ENCODE measurements at places on chromosomes 11 and 22.
A peak's percentile ranks its signal among the peaks of the same experiment; 100 is the strongest.

DNA sequence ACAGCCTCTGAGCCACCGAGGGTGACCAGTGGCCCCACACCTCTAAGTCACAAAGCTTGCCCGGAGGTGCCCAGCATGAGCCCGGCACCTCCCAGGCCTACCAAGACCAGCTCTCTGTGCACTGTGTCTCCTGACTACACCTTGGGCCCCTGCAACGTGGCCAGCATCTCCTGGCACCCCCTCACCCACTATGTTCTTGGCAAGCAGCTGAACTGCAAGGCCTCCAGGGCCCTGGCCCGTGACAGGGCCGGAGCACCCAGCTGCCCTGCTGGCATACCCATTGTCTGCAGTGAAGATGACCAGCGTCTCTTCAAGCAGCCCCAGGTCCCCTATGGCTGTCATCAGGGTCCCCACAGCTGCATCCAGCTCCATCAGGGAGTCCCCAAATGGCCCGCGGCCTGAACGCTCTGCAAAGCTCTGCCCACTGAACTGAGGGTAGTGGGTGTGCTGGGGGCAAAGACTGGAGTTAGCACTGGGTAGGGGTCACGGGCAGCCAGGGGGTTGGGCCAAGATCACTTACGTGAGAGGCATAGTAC lies 1.6 kb downstream of the ARSA start:
- DNase-seq, result no peak

- DNase-seq, result no peak
Observed at GRCh38 chr11:11456866-11457265, 103.8 kb upstream of the CSNK2A3 start.

DNA sequence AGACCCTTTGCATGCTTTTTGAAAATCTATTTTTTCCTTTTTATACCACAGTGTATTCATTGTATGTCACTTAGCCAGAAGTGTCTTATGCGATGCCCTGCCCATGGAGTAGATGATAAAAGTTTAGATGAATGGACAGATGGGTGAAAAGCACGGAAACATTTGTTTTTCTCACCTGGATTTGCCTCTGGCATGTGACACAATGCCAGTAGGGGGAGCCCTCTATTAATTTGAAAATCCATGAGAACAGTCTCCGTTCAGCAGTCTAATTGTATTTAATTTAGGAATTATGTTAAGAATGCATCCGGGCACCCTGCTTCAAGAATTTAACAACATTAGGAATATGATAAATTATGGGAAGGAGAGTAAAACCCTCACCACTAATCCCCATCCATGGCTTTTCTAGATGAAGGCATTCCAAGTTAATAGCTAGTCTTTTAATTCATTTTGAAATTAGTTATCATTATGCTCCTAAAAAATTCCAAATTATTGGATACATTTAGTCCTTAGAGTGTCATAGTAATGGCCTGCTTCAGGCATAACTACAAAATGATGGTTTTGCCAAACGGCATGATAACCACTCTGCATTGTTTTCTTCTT lies 55.3 kb upstream of the ALKBH3 start:
- peak; percentile 46 for DNase-seq

DNA sequence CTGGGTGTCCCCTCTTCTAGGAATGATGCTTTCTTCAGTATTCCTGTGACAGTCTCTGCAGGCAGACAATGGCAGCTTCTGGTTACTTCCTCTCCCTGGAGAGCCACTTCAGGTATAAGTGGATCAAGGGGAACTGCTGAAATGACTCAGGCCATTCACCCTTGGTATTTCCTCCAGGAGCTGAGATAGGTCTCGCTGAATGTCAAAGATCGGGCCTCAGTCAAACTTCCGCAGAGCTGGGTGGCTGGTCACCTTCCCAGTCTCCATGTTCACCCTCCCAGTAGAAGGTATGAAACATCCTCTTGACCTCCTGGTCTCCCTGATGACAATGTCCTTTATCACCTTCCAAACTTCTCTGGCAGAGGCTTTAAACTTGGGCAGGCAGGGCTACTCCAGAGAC lies 1.8 kb upstream of the ANKK1 start:
- no peak for DNase-seq

DNA sequence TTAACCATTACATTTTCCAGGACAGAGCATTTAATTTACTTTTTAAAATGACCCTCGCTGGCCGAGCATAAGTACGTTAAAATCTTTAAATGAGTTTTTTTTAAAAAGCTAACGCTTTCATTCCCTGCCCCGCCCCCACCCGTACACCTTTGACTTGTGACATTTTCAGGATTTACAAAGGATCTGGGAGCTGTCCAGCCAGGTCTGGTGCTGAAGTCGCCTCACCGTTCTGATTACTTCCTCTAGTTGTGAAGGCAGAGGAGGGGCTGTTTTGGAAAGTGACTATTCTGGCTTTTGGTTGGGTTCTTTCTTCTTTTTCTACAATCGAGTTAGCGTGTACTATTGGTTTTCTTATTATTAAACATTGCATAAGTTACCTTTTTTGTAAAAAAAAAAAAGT lies 2.9 kb downstream of the C11orf87 start:
- no peak for DNase-seq

- DNase-seq, result peak; percentile 18
Observed at GRCh38 chr11:24697522-24698111, 200.8 kb downstream of the LUZP2 start.

DNA sequence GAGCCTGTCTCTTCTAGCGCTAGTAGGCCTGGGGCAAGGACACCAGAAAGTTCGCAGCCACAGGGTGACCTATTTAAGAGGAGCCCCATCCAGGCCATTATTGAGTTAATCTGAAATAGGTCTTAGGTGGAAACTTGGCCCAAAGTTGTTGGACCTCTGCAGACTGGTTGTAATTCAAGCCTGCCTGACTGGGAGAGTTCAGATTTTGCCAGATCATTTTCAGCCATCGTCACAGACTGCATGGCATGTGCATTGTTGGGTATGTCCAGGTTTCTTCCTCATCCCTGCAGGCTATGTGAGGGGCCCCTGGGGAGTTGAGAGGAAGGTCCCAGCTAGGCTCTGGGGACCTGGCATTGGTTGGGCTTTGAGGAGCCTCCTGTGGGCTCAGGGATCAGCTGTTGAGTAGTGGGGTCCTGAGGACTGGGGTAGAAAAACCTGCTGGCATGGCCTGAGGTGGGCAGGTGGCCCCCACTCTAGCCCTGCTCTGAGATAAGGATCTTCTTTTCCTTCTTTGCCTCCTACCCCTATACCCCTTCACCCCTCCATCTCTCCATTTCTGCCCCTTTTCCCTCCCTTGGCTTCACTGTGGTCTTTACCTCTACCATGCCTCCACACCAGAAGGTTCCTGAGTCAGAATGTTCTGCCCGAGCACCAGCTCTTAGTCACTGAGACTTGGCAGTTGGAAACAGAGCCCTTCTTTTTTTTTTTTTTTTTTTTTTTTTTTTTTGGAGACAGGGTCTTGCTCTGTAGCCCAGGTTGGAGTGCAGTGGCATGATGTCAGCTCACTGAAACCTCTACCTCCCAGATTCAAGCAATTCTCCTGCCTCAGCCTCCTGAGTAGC lies 112.7 kb downstream of the MORC2 start:
- DNase-seq, result peak; percentile 11

GRCh38 chr11:1938343-1939005 lies 8.7 kb upstream of the MRPL23 start:
- no peak for DNase-seq

DNA sequence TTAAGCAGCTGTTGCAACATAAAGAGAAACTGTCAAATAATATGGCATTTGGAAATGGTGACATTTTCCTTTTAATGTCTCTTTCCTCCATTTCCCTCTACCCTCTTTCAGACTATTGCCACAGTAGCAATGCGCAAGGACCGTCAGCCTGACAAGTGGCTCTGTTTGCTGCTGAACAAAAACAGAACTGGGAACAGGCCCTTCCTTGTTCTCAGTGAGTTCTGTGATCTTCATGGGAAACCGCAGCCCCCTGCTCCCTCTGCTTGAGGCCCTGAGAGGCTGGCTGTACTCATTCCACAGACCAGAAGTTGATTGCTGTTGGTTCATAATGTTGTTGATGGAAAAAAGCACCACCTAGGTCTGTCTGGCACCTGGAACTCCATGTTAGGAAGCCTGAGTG lies 559.7 kb downstream of the OPCML start:
- no peak for DNase-seq

GRCh38 chr22:41917375-41917902 lies 2.6 kb upstream of the SHISA8 start:
- DNase-seq, result no peak

DNA sequence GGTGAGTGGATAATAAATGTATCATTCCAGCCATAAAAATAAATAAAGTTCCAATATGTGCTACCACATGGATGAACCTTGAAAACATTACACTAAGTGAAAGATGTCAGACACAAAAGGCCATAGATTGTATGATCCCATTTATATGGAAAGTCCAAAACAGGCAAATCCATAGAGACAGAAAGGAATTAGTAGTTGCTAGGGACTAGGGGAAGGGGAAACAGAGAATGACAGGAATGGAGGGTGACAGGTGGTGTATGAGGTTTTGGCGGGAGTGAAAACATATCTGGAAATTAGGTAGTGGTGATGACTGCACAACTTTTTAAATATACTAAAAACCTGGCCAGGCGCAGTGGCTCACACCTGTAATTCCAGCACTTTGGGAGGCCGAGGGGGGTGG lies 15.2 kb upstream of the CARD10 start:
- no peak for DNase-seq

Measured in fibroblast of mammary gland (primary cell).